Lung microvascular endothelial cell (primary cell): ENCODE measurements at places on chromosomes 16 and 17.

DNA sequence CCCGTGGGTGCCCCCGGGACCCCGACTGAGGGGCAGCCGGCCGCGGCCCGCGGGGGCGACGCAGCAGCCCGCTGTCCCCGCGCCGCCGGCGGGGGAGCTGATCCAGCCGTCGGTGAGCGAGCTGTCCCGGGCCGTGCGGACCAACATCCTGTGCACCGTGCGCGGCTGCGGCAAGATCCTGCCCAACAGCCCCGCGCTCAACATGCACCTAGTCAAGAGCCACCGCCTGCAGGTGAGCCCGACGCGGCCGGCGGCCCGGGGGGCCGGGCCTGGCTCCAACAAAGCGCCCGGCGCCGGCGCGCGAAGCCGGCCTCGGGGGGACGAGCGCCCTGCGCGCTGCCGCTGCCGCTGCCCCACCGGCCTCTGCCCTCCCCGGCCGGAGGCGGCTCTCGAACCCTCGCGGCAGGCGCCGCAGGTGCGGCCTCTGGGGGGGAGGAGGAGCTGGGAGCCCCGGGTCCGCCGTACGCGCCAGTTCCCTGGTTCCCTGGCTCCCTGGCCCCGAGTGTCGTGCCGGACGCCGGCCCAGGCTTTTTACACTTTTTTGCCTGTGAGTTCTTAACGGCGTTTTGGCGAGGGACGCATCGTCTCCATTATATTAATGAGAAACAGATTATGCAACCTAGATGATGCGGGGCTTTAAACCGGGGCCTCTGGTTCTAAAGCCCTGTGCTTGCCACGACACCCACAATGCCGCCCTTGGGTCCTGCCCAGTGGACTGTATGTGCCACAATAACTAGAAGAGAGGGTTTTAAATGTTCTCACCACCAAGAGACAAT is 521 bp downstream of the ATMIN start:
- peak; percentile 59 for DNase-seq

- no peak for DNase-seq
Observed at GRCh38 chr17:47997586-47997985, 26.7 kb downstream of the CDK5RAP3 start.

- no peak for DNase-seq
Observed at GRCh38 chr16:88389191-88389590, 6.4 kb downstream of the ZNF469 start.

- DNase-seq, result no peak
Observed at GRCh38 chr16:69768666-69769065, 6.5 kb downstream of the WWP2 start.

DNA sequence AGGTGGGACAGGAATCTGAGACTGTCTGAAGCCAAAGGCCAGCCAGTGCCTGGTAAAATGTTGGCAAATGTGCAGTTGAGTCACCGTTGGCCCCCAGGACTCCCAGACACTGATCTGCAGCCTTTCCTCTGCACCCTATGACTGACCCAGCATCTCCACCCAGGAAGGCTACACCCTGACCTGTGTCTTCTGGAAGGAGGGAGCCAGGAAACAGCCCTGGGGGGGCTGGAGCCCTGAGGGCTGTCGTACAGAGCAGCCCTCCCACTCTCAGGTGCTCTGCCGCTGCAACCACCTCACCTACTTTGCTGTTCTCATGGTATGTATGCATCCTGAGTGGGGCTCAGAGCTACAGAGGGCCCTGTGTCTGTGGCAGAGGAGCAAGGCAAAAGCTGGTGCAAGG is 24.0 kb downstream of the ADGRG5 start:
- DNase-seq, result no peak

GRCh38 chr16:27245276-27246172 is 23.0 kb downstream of the NSMCE1 start:
- DNase-seq, result peak; percentile 88

DNA sequence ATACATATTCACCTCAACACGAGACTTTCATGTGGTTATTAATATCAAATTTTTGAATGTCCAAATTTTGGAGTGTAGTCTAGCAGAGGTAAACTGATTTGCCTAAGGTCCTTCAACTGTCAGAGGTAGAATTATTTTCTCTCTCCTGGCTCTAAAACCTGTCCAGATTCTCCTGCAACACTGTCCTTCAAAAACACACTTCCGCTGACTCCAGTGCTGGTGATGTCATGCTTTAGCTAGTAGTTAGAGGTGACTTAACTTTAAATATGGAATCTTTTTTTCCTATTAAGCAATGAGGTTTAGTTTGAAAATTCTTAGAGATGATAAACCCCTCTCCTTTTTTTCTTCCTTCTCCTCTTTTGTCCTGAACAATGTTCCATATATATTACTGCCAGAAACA is 10.8 kb upstream of the CBLN1 start:
- DNase-seq, result no peak

DNA sequence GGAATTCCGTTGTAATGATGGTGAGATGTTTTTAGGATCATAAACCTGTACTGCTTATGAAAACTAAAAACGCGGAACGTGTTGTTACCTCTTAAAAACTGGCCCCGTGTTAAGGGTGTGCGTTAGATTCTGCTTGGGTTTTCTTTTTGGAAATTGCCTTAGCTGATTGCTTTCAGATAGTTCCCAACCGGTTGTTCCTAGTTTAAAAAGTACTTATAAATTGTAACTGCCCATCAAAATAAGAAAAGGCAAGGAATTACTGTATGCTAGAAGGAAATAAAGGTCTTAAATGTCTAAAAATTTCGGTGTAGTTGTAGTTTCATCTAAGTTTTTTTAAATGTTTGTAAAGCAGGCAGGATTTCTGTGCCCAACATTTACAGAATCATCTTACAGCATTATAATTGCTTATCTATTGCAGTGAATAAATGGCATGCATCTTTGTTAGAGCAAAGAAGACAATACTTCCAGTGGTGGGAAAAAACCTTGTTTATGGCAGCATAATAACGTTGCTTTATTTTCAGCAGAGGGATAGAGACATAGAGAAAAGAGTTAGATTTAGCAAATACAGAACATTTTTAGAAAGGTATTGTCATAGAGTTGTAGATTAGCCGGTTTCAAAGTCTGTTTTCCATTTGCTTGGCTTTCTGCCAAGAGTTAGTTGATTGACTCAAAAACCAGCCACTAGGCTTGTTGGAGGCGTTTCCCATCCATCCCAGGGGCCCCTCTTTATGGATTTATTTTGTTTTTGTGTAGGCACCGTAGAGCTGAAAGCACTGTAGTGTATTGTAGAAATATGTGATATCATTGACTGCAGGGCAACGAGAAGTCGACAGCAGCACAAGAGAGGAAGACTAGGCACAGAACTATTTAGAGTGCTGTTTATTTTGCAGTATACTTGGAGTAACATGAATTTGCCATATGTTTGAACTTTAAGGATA is 1.7 kb downstream of the PPM1D start:
- DNase-seq, result peak; percentile 83
